ENCODE measurements at places on chromosomes 13 and 19.

DNA sequence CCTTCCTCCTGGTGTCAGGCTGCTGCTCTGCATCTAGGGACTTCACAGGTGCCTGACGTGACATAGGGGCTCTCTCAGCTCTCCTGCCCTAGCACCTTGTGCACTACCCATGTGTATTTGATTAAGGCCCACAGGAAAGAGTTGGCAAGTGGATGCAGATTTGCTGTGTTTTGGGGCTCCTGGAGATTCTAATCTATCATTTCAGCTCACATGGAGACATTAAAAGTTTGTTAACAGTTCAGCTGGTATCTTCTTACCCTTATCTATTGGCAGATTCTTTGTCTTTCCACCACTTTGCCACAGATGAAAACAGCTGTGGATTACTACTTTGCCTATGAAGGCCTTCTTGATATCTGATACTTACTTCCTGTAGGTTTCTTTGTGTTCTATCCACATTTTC, 41.9 kb downstream of the WASF3 start:
- DNase-seq: no peak

GRCh38 chr19:2336528-2337328, 8.2 kb downstream of the SPPL2B start:
- no peak for DNase-seq

GRCh38 chr19:54481326-54481930, 8.3 kb upstream of the CDC42EP5 start:
- no peak for DNase-seq

GRCh38 chr19:47309608-47310007, at the start of gene C5AR1:
Gene C5AR1 (plus strand): TSS chr19:47309861. CDS start chr19:47309896, 35 bp downstream.
- no peak for DNase-seq

GRCh38 chr13:77810430-77810829, 108.2 kb downstream of the EDNRB start:
- no peak for DNase-seq

- no peak for DNase-seq
Measured at GRCh38 chr19:46791944-46792343, 3.5 kb upstream of the SLC1A5 start.

DNA sequence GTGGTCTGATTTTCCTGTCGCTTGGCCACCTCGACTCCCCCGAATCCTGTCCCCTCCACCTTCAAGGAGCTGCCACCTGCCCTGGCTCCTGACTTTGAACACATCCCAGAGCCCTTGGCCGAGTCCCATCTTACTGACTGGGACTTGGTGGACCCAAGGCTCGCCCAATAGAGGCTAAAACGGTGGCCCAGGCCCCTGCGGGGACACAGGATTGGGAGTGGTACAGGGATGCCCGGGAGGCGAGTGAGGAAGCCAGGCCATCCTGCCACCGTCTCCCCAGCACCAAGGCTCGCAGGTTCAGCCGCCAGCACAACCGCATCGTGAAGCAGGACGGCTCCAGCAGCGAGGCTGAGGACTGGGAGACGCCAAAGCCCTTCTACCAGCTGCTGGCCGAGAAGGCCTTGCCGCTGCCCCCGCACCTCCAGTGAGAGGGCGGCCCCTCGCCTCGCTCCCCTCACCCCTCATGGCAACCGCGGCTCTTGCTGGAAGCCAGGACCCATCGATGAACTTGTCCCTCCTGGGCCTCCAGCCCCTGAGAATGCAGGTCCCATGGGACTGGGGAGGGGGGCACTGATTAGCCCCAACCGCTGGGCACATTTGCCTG, 5.3 kb downstream of the SIX5 start:
- DNase-seq: no peak
